ENCODE measurements at places on chromosomes 1 and 21. TPM values are rescaled to one million over a fixed set of nuclear protein-coding genes. Genes with fewer than 3 reads are reported as not detected.
A peak's percentile ranks its signal among the peaks of the same experiment; 100 is the strongest.

DNA sequence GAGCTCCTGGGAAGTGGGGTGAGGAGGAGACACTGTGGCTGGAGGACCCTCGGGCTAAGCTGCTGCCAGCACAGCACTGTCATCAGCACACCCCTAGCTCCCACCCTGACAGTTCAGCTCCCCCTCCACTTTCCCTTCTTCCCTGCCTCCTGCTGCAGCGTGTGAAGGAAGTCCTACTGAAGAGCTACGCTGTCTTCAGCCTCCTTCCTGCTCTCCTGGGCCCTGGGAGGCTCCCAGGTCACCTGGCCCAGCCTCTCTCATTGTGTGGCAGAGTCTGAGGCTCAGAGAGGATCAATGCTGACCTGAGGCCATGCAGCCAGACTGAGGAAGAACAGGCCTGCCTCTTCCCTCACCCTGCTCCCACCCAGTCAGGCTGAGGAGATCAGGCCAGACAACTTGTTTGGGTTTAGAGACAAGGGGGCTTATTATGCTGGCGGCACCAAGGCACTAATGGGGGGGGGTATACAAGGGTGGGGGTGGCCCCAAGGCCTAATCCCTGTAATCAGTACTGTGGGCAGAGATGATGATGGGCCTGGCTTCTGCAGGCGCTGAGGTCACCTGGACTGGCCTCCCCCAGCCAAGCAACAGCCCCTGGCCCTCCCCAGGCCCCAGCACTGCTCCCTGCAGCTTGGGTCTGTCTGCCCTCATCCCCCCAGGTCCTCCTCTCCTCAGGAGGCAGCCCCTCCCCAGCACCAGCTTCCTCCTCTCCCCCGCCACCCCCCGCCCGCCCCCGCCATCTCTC is 9.1 kb downstream of the NES start:
- H3K4me1 ChIP-seq, result peaks cover 8% of the 10 kb centered on the region
- H3K27me3 ChIP-seq, result peaks cover 29% of the 10 kb centered on the region
- no peak overlapping the region for H3K27ac ChIP-seq

GRCh38 chr1:31476891-31477846 is 64.2 kb downstream of the SERINC2 start:
- DNase-seq, result no peak
- H3K4me1 ChIP-seq, result no peaks in the 10 kb centered on the region
- H3K27ac ChIP-seq, result no peak overlapping the region
- peaks cover 47% of the 10 kb centered on the region for H3K27me3 ChIP-seq

DNA sequence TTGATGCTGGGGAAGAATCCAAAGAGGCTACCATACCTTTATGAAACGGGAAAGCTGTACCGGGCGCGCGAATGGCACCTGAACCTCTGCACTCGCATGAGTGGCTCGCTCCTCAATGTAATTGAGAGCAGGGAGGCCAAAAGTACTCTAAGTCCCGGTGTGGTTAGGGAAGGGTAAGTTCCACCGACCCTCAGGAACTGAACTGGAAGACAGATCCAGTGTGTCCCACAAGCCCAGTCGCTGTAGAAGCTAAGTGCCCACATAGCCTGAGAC is 1.0 kb downstream of the GATAD2B start:
- no peaks in the 10 kb centered on the region for H3K27me3 ChIP-seq
- H3K27ac ChIP-seq, result peak overlapping the region; percentile 99
- peaks cover 53% of the 10 kb centered on the region for H3K4me1 ChIP-seq

DNA sequence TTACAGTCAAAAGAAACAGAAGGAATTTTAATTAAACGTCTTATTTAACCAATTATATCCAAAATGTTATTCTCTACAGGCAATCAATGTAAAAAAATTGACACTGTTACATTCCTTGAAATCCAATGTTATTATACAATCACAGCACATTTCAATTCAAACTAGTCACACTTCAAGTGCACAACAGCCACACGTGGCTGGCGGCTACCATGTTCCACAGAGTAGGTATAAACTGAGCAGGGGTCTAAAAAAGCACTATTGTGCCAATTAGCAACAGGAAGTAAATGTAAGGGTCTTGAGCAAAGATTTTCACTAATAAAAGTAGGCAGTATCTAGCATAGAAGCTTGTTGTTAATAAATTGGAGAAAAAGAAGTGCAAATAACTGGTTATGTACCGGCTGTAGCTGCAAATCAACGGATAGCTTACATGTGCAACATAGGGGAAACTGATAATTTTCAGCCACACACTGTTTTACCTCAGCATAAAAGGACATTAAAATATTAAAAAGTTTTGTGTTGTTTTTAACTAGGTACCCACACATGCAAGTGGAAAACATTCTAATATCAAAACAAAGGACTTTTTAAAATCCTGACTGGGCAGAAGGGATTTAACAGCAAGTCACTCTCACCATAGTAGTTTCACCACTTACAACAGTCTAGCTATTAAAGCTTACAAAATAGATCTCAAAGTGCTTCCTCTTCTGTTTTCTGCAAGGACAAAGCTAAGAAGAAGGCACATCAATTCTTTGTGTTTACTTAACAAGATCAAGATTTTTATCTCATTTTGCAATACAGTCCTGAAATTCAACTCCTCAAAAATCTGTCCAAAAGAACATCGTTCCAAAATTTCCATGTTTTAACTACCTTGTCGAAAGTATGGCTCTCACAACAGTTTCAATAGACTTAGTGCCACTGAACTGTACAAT is 2.5 kb downstream of the CSDE1 start:
- H3K27ac ChIP-seq, result peak overlapping the region; percentile 99
- peak overlapping the region; percentile 99 for H3K4me3 ChIP-seq
- peaks cover 61% of the 10 kb centered on the region for H3K4me1 ChIP-seq
- no peak for DNase-seq
- no peaks in the 10 kb centered on the region for H3K27me3 ChIP-seq
- H3K36me3 ChIP-seq, result peaks cover 12% of the 10 kb centered on the region

DNA sequence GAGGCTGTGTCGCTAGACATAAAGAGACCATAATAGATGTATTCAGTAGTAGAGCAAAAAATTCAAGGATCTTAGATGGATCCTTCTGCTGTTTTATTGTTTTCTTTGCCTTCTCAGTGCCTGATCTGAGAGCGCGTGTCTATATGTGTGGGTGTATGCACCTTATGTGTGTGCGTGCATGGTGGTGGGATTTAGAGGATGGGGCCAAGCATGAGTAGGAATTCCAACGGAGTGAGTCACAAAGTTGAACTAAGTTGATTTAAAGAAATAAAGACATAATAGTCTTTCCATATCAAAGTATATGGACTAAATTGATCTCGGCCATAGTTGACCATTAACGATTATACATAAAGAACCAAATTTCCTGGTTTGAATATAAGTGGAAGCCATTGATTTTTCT is 178.7 kb downstream of the CYYR1 start:
- H3K4me1 ChIP-seq, result no peaks in the 10 kb centered on the region
- H3K4me3 ChIP-seq, result no peak overlapping the region
- H3K27ac ChIP-seq, result no peak overlapping the region
- no peaks in the 10 kb centered on the region for H3K27me3 ChIP-seq
- DNase-seq, result no peak

DNA sequence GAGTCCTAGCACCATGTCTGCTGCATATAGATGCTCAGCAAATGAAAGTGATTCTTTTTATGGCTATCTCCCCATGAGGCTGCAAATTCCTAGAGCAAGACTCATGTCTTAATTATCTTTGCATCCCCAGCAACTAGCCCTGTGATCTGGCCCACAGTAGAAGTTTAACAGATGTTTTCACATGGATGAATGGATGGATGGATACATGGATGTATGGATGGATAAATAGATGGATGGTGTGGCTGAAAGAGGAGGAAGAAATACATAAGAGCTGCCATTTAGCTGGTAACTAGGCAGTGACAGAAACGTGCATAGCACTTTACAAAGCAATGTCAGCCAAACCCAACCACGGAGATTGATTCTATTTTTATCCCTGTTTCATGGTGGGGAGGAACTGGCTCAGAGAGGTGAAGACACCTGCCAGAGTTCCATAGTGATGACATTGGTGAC is 32.7 kb upstream of the ZBTB40 start:
- peaks cover 5% of the 10 kb centered on the region for H3K4me1 ChIP-seq
- H3K4me3 ChIP-seq, result no peak overlapping the region
- H3K27ac ChIP-seq, result no peak overlapping the region
- no peak for DNase-seq
- peaks cover 2% of the 10 kb centered on the region for H3K36me3 ChIP-seq
- peaks cover 52% of the 10 kb centered on the region for H3K27me3 ChIP-seq

DNA sequence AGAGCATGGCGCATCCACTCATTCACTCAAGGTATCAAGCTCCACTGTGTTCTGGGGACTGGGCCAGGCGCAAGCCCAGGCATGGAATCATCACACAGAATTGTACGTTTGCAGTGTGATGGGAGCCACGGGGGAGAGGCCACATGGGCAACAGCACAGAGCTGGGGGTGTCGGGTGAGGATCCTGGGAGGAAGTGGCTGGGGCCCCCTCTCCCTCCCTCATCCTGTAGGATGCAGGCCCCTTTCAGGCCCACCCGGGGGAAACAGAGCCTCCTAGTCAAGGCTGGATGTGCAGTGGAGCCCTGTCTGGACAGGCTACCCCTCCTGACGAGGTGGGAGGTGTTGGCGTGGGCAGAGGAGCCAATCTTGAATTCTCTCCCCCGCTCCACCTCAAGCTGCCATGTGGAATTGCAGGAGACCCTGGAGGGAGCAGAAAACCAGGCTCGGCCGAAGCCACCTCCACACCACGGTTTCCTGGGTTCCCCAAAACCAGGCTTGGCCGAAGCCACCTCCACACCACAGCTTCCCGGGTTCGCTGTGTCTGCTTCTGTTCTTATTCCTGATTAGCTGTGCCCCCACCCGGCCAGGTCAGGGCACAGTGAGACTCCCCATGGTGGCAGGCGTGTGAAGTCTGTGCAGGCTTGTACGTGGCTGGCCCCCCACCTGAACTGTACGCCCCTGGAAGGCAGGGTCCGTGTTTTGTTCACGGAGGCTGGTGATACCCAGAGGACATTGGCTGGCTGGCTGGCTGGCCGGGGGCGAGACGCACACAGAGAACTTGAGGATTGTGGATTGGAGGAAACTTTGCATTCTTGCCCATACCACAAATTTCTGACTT is 4.2 kb upstream of the C1orf174 start:
- no peak for DNase-seq
- H3K27ac ChIP-seq, result peak overlapping the region; percentile 85
- peaks cover 26% of the 10 kb centered on the region for H3K4me1 ChIP-seq
- H3K36me3 ChIP-seq, result no peaks in the 10 kb centered on the region
- peaks cover 5% of the 10 kb centered on the region for H3K27me3 ChIP-seq

NR1I3 gene
- not detected for total RNA-seq

DNA sequence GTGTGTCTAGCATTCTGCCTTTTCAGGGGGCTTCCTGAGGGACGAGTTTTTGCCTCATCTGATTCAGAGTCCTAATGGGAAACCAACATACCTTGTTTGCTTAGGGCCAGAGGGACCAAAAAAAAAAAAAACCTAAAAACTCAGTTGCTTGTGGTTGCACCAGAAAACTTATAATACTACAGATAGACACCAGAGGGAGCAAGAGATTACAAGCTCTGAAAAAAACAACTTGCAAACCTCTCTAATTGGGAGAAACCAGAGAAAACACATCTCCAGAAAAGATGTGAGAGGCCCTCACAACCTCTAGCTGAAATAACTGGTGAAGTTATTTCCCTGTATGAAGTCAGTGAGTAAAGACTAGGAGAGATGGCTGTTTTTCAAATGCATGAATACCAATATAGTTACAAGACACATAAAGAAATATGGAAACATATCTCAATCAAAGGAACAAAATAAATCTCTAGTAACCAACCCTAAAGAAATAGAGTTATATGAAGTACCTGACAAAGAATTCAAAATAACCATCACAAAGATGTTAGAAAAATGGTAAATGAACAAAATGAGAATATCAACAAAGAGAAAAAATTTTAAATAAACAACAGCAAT is 233.7 kb upstream of the NFIA start:
- H3K27me3 ChIP-seq, result peaks cover 30% of the 10 kb centered on the region
- H3K27ac ChIP-seq, result no peak overlapping the region
- no peak overlapping the region for H3K4me3 ChIP-seq
- DNase-seq, result no peak
- H3K4me1 ChIP-seq, result peaks cover 3% of the 10 kb centered on the region

GRCh38 chr1:15706751-15707150 is 22.6 kb downstream of the PLEKHM2 start:
- no peaks in the 10 kb centered on the region for H3K27me3 ChIP-seq
- no peak overlapping the region for H3K4me3 ChIP-seq
- H3K27ac ChIP-seq, result no peak overlapping the region
- H3K36me3 ChIP-seq, result peaks cover 3% of the 10 kb centered on the region
- no peak for DNase-seq

DNA sequence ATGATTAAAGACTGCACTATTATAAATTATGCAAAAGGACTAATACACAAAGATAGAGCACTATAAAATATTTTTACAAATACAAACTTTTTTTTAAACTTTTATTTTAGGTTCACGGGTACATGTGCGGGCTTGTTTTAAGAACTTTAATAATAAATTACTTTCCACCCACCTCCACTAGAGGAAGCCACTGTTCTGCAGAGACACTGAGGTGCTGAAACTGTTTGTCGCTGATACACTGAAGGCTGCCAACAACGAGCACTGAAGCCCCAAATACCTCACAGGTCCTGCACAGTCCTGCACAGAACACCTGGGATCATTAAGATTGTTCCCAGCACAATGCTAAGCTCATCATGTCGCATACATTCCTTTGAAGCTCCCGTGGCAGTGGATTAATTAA is 19.9 kb downstream of the COA6 start:
- H3K36me3 ChIP-seq, result peaks cover 5% of the 10 kb centered on the region
- H3K27me3 ChIP-seq, result no peaks in the 10 kb centered on the region
- peaks cover 14% of the 10 kb centered on the region for H3K4me1 ChIP-seq
- H3K27ac ChIP-seq, result no peak overlapping the region

DNALI1 gene
- not detected for total RNA-seq

- no peak overlapping the region for H3K4me3 ChIP-seq
- DNase-seq, result no peak
- no peaks in the 10 kb centered on the region for H3K36me3 ChIP-seq
- no peaks in the 10 kb centered on the region for H3K27me3 ChIP-seq
- no peak overlapping the region for H3K27ac ChIP-seq
These were observed 163.2 kb downstream of the FMN2 start for GRCh38 chr1:240254778-240255291.

KRTAP21-2 gene
- total RNA-seq, result not detected

KPRP gene
- total RNA-seq, result not detected

DNA sequence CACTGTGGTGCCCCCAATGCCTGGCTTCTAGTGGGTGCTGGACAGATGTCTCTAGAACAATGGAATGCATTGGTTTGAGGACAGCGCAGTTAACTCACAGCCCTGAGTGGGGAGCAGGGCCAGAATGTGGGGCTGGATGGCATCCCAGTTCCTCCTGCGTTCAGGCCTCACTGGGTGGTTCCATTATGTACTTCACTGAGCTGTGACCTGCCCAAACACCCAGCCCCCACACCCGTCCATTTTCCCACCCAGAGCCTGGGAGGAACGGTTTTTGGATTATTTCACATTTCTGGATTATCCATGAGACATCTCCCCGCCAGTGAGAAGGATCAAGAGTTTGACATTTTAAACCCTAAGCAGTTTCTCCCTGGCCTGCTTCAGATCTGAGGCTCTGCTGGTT is 55.3 kb upstream of the WASF2 start:
- peaks cover 15% of the 10 kb centered on the region for H3K4me1 ChIP-seq
- DNase-seq, result no peak
- no peak overlapping the region for H3K4me3 ChIP-seq
- H3K36me3 ChIP-seq, result no peaks in the 10 kb centered on the region
- H3K27me3 ChIP-seq, result no peaks in the 10 kb centered on the region

All from T-helper 17 cell (primary cell).